ENCODE measurements at places on chromosomes 2 and 18.

- no peak for DNase-seq
These were observed 9.9 kb downstream of the GLI2 start for GRCh38 chr2:120745420-120746111.

DNA sequence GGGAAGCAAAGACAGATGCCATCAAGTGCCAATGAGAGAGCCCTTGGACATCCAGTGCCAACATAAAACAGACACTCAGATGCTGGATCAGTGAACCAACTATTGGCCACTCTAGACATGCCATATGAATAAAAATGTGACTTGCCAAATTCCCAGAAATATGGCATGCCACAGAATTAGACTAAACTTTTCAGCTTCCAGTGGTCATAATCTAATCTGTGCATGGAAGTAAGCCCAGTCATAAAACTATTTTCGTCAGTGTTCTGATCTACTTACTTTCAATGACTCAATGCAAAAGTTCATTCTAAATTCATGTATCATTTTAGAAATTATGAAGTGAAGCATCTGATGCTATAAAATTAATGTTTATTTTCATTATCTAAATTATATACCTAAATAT is 1506.2 kb upstream of the NXPH2 start:
- no peak for DNase-seq

DNA sequence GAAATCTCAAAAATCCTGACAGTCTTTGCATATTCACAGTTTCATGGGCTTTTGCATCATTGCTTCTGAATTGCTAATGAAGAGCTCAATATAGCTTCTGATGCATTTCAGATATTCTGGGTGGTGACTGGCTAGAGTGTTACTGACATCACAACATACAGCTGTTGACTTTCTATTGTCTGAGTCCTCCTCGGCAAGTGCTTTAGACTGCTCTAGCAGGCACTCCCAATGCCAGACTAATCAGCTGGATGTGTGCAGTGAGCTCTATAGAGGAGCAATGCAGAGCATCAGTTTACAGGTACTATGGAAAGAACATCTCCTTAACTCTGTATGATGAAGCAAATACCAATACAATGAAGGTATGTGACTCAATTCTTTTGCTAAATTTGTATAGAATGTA is 54.9 kb downstream of the R3HDM1 start:
- no peak for DNase-seq

DNA sequence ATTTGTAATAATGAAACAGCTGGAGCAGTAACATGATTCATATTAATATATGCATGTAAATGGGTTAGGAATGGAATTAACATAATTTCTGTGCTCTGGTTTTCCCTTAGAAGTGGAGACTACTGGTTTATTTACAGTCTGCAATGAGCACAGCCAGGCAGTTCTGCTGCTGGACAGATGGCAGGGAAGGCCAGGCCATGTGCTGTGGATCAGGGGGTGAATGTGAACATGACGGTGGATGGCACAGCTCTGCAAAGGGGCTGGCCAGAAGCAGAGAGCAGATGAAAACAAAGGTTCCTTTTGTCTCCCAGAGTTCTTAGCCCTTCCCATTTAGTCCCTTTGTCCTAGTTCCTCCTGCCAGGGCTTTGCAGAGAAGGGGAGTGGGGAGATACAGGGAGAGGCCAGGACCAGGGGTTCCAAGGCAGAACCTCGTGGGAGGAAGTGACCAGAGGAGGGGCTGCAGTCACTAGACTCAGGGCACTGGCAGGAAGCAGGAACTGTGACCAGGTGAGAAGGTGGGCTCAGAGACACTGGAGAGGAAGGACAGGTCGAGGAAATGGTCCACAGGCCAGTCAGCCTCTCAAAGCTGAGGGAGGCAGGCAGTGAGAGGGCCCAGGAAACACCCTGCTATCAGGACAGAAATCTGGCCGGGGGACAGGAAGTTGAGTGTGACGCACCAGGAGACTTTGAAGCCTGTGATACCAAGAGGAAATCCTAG is 112.9 kb upstream of the ATP8B1 start:
- peak; percentile 6 for DNase-seq

GRCh38 chr2:28370354-28370753 is 22.3 kb upstream of the FOSL2 start:
- DNase-seq, result no peak

- peak; percentile 39 for DNase-seq
These were observed 445 bp downstream of the PRPF40A start for GRCh38 chr2:152716805-152717227.

Measured in activated naive CD8-positive, alpha-beta T cell treated with anti-CD3 and anti-CD28 coated beads, Interleukin-2, amount 50 U/mL, for 24 hours (primary cell).